ENCODE measurements at places on chromosomes 4 and X.

GRCh38 chr4:80461412-80461811 lies 125.9 kb downstream of the CFAP299 start:
- no peak for DNase-seq

GRCh38 chr4:174460684-174461083 lies 61.6 kb downstream of the HPGD start:
- no peak for DNase-seq

GRCh38 chr4:52606726-52607125 lies 52.4 kb downstream of the USP46 start:
- DNase-seq: no peak

DNA sequence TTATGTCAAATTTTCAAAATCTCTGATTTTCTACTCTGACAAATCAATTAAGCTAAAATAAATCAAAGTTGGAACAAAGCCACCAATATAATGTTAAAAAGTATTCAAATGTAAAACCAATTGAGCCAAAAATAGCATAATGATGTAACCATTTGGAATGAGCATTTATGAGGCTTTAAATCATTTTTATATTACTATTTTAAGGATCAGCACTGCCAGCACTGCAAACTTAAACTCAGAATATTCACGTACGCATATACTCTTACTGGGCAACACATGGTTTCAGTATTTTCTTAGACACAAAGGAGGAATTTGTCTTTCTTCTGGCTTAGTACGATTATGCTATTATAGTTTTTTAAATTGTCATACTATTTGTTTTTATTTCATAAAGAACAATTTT lies 52.2 kb downstream of the AFAP1 start:
- no peak for DNase-seq

GRCh38 chr4:155705664-155706063 lies 39.0 kb downstream of the GUCY1A1 start:
- DNase-seq: peak; percentile 8

DNA sequence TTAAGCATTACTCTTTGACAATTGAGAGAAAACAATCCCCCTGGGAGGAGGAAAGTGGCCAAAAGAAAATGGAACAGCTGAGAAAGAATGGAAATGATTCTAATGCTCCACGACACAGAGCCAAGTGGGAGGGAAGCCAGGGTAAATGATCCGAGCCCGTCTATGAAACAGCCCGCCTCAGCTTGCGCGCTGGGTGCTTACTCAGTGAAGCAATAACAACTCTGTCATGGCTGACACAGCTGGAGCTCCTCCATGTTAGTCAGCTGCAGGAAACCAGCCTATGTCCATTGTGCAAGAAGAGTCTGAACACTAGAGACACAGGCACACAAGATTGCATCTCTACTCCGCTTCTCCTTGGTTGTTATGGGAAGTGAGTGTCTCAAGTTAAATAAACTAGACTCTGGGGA lies 19.3 kb downstream of the NOA1 start:
- DNase-seq: no peak

GRCh38 chr4:162644346-162644745 lies 480.5 kb upstream of the FSTL5 start:
- no peak for DNase-seq

DNA sequence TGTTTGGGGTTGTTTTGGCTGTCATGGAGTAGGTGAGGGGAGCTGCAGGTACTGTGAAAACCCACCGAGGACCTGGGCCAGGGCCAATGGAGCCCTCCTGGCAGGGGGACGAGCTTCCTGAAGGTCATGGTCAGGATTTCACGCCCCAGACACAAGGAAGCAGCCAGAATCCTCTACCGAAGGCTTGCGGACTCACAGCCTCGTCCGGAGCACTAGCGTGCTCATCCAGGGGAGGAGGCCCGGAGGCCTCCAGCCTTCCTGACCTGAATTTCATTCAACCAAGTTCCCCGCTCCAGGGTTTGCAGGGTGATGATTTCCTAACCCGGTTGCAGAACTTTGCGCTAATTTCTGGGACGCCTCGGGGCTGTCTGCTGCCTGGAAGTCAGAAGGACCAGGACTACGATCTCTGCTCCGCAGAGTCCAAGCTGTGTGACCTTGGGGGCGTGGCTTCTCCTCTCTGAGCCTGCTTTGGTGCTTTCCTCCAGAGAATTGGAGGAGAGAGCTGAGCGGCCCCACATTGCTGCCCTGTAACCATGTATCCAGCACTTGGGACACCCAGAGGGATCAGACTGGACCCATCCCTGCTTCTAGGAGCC lies 56.2 kb upstream of the ADRA2C start:
- DNase-seq: no peak

GRCh38 chr4:17912011-17912410 lies 101.2 kb downstream of the NCAPG start:
- no peak for DNase-seq

GRCh38 chr4:180990931-180991330 lies 1252.3 kb upstream of the TENM3 start:
- DNase-seq: no peak

DNA sequence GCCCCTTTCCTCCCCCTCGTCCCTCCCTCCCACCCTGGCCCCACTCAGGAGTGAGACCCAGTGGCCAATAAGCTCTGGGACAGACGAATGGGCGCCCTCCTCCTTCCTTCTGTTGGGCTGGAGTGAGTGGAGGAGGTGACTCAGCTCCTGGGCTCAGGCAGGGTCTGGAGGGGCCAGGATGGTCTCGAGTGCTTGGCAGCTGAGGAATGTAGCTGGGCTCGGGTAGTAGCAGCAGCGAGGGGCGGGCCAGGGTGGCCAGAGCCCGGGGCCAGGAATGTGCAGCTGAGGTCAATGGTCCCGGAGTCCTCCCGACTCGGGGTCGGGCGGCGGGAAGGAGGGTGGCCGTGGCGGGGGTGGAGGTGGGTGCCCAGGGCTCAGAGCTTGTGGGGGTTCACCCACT lies 15.0 kb downstream of the G6PD start:
- no peak for DNase-seq

GRCh38 chr4:162234595-162234994 lies 70.8 kb upstream of the FSTL5 start:
- DNase-seq: no peak

- no peak for DNase-seq
Measured at GRCh38 chr4:110087070-110087708, 111.2 kb downstream of the ELOVL6 start.

GRCh38 chr4:111011458-111011857 lies 388.6 kb upstream of the PITX2 start:
- DNase-seq: no peak

- DNase-seq: no peak
Measured at GRCh38 chrX:63466690-63467089, 115.6 kb upstream of the SPIN4 start.

DNA sequence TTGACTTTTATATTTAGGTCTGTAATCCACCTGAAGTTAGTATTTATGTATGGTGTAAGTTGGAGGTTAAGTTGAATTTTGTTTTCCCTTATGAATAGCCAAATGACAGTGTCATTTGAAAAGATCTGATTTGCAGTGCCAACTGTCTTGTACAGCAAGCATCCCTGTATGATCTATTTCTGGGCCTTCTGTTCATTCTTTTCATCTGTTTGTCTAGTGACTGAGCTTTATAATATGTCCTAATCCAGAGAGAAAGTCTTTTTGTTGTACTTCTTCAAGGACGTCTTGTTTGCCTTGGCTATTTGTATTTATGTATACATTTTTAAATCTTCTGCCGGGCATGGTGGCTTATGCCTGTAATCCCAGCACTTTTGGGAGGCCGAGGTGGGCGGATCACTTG lies 39.6 kb downstream of the CDKL5 start:
- DNase-seq: no peak

GRCh38 chr4:83128240-83128929 lies 13.9 kb upstream of the PLAC8 start:
- DNase-seq: no peak

DNA sequence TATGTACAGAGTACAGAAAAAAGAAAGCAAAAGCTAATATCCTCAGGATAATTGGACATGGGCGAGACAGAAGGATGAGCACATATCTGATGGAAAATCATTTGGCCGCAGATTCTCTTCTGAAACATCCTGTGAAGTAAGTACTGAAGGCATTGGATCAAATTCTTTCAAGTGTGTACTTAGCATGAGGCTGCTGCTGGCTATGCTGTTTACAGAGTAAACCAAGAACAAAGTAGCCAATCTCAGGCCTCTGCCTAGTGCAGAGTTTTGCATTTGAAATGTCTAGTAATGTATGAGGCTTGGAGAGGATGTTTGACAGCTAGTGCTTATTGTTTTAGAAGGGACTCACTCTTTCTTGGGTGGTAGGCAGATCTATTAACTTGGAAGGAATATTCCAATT lies 128.5 kb downstream of the MAGEC2 start:
- no peak for DNase-seq

- no peak for DNase-seq
Measured at GRCh38 chr4:75511841-75512240, 2.4 kb downstream of the RCHY1 start.

DNA sequence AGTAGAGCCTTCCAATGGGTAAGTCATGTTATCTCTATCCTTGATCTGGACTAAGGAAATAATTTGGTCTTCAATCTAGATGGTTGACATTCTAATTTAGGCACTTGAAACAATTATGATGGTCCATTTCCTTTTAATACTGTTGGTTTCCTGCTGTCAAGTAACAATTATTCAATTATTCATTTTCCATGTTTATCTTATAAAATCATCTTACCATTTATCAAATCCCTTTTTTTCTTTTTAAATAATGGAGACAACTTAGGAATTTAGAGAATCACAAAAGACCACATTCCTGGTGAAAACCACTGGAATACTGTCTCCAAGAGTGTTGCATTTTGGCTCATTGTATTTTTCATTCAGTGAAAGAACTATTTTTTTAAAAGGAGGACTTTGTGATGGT lies 148.7 kb upstream of the CTSO start:
- DNase-seq: no peak

- no peak for DNase-seq
Measured at GRCh38 chrX:114787061-114787460, 203.2 kb downstream of the HTR2C start.

DNA sequence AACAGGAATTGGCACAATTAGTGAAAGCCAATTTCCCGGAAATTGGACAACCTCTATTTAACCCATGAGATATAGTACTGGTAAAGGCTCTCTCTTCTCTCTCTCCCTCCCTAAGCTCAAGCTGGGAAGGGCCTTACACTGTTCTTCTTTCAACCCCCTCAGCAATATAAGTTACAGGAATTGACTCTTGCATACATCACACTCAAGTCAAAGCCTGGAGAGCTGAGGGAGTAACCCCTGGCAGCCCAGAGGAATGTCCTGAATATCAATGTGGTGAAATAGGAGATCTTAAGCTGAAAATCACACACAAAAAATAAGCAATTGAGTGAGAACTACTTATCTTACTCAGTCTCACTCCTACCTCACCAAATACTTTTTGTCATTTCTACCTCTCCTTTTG lies 186.9 kb upstream of the SPOCK3 start:
- DNase-seq: no peak

GRCh38 chr4:37982736-37983135 lies 22.5 kb downstream of the PTTG2 start:
- DNase-seq: no peak

DNA sequence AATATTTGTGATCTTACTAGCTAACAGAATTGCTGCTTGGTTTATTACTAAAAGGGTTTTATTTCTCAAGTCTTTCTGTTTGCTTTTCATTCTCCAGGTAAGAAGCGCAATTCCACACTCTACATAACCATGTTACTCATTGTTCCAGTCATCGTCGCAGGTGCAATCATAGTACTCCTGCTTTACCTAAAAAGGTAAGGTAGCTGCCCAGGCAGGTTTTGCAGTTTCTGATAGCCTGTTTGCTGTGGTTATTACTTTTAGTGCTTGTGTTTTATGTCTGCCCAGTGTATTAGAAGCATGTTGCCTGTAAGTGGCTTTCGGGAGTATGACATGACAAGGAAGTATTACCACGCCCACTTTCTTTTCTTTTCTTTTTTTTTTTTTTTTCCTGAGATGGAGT lies 46.4 kb downstream of the IL13RA1 start:
- DNase-seq: no peak

GRCh38 chr4:15740764-15741404 lies 37.2 kb upstream of the CD38 start:
- no peak for DNase-seq

GRCh38 chrX:100635989-100636320 lies 651 bp downstream of the TSPAN6 start:
- no peak for DNase-seq

DNA sequence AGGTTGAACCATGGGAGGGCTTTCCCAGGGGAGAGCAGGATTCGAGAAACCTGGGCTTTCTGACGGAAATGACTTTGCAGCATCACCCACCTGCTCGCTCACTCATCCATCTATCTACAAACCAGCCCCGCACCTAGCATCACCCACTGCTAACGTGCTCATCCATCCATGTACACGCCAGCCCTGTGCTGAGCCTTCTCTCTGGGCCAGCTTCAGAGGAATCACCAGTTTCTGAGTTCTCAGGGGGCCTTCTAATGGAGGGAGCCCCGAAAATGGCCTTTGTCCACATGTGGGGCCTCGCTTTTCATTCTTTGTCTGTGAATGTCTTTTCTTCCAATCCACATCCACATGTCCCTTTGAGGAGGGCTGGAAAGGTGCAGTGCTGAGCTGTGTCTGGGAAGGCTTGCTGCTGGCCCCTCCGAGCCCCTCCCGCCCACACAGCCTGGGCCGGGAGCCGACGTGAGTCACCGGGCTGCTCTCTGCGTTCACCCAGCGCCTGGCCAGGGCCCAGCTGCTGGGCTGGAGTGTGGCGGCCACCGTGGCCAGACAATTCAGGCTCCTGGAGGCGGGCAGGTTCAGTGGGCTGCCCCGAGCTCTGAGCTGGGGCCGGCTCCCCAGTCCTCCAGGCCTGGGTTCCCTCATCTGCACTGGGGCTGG lies 14.7 kb downstream of the SORCS2 start:
- DNase-seq: no peak

GRCh38 chr4:143185253-143186107 lies 763 bp downstream of the USP38 start:
- peak; percentile 44 for DNase-seq
